ENCODE measurements at places on chromosomes 3 and 15.

GRCh38 chr15:95325763-95326404 is 1004.6 kb upstream of the NR2F2 start:
- no peak for DNase-seq

DNA sequence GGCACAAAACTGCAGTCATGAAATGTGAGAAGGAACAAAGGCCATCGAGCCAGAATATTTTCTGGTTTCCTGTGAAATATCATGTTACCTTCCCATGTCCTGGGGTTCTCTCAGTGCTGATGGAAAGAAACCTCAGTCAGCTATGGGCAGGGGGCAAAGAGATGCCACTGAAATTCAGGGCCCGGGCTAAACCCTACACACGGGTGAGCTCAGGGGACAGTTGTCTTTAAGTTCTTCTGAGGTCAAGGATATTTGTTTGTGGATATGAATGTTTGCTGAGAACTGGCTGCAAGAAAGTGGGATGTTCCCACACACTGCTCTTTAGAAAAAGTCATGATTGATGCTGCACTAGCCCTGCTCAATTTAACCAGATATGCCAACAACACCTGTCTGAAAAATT is 187.2 kb downstream of the MEX3B start:
- no peak for DNase-seq

- DNase-seq: no peak
Observed at GRCh38 chr3:193342551-193342950, 36.0 kb downstream of the ATP13A5 start.

- DNase-seq: no peak
Observed at GRCh38 chr3:168123201-168124176, 27.8 kb upstream of the GOLIM4 start.

DNA sequence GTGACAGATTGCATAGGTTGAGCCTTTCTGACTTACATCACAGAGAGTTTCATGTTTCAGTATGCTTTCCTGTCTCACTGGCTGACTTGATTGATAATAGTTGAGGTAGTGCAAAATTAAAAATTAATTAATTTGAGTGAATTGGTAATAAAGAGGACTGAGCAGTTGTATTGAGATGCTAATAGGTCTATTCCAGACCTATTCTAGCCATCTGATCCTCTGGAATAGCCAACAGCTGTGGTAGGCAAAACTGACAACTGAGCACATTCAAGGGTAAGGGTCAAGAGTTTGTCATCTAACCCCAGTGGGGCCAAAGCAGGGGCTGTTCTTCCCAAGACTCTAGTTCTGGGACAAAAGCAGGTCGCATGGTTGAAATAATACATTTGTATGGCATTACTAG is 132.4 kb downstream of the EPHA3 start:
- no peak for DNase-seq

GRCh38 chr15:75694241-75695182 is 18.1 kb downstream of the CSPG4 start:
- DNase-seq: no peak

GRCh38 chr15:38894243-38894948 is 329.8 kb upstream of the RASGRP1 start:
- no peak for DNase-seq

DNA sequence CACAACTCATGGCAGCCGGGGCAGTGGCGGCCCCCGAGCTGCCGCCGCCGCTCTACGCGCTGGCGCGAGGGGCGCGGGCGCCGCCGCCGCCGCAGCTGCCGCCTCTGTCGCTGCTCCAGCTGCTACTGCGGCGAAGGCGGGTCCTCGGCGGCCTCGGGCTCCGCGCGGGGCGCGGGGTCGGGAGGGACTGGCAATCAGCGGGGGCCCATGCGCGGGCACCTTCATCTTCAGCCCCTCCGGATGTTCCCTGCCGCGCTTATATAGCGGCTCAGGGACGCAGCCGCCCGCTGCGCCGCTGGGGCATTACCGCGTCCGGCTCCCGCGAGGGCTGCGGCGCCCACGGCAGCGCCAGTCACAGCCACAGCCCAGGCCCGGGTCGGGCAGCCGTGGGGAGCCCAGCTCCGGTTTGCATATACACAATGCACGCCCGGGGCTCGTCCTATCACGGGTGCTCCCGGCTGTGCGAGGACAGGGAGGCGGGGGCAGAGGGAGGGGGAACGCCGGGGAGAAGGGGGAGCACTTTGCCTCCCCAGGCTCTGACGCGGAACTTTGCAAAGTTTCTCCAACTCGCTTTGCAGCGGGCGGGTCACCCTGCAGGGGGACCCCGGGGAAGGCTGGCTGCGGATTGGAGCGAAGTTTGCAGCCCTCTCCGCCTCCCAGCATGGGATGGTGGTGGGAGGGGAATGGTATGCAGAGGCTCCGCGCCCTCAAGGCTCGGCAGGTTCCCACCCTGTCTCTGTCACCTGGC is at the start of gene VGLL3:
Gene VGLL3, minus strand, starts transcription at position 416 of the 748 bp plus-strand sequence. Its CDS starts 406 bp downstream, at position 10.
- no peak for DNase-seq

DNA sequence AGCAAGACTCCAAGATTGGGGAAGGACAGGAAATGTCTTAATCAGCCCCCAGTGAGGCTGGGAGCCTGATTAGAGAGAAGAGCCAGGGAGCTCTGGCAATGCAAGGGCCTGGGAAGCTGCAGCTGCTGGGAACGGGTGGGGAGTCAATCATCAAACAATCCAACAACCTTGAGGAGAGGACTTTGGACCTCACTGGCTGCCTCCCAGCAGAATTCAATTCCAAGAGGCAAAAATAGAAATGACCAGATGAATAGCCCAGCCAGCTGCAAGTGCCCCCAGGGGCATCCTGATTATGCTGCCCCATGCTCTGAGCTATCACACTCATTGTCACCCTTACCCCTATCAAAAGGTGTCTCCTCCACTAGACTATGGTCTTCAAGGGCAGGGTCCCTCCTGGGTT is 6.1 kb upstream of the HOMER2 start:
- no peak for DNase-seq

GRCh38 chr3:138781012-138781470 is 53.7 kb downstream of the PIK3CB start:
- no peak for DNase-seq

DNA sequence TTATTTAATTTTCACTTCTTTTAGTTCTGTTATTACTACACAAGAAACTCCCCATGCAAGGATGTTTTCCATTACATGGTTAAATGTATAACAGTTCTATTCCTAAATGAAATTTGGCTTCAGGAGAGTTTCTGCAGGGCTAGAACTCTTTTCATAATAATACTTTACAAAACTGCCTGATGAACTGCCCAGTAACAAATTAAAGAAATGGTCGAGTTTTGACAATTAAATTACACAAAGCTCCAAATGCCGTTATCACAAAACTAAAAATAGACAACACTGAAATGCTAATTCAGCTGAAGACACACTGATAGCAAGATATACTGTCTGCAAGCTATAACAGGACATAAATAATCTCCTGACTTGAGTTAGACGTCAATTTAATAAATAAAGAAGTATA is 435.2 kb upstream of the CCDC54 start:
- DNase-seq: no peak

DNA sequence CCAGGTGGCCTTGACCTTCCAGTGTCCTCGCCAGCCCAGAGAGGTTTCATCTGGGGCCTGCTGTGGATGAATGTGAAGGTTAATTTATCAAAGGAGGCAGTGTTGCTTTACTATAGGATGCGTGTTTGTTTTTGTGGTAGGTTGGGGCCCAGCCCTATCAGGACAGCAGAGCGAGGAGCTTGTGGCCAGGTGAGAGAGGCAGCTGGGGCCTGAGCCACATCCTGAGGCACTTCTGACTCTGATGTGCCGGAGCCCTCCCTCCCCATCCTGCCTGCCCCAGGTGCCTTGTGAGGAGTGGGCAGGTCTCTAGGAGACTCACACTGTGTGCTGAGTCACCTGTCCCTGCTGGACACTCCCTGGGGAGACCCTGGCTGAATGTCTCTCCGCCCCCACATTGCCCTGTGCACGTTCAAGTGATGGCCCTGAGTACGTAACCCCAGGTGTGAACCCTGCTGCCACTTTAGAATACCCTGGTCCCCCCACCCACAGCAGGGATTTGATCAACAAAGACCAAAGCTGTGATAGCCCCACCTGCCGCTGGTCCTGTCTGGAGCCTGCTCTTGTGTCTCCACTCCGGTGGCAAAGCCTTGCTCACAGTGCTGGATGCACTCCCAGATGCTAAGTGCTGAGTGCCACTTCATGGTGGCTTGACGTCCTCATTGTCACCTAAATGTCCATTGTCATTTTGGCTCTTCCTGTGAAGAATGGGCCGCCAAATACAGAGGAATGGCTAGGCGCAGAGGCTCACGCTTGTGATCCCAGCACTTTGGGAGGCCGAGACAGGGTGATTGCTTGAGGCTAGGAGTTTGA is 16.0 kb downstream of the FBLN2 start:
- DNase-seq: no peak

- no peak for DNase-seq
Observed at GRCh38 chr15:69515926-69516325, 63.3 kb downstream of the RPLP1 start.

DNA sequence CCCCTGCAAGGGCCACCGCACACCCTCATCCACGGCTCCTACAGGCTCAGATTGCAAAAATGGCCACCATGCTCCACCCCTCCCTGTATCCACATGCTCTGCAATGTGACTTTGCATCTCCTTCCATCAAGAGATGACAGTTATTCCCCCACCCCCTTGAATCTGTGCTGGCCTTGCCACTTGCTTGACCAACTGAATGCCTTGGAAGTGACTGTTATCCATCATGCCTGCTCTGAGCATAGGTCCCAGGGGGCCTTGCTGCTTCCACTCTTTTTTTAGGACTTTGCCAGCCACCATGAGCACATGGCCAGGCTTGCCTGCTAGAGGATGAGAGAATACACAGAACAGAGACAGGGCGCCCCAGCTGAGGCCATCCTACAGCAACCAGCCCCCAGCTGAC is 13.6 kb downstream of the HAPLN3 start:
- no peak for DNase-seq

DNA sequence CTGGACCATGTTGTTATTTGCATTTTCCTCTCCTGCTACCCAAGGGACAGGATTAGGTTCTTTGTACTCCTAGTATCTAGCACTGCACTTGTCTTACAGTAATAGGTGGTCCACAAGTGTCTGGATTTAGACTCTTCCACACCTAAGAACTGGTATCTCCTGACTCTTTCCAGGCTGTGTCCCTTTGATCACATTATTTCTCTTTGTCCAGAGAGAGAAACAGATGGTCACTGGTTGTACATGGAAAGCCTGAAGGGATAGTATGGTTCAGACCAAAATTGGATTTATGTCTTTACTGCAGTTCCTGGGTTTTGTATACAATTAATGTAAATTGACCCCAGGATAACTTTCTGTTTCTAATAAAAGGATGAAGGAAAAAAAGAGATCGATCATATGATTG is 64.0 kb downstream of the PDE8A start:
- no peak for DNase-seq

DNA sequence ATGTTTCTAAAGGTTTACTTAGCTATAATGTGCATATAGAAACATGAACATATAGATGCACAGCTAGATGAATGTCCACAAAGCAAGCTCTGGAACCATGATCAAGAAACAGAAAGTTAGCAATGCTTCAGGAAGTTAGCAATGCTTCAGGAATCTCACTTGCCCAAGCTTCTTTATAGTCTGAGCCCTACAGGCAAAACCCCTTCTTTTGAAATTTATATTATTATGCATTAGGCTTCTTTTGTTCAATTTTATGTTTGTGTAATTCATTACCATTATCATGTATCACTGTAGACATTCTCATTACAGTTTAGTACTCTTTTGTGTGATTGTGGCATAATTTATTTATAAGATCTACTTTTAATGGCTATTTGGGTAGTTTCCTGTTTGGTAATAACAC is 286.4 kb upstream of the BCHE start:
- no peak for DNase-seq

GRCh38 chr15:82928711-82929110 is 23.8 kb downstream of the HOMER2 start:
- DNase-seq: no peak

Measured in cortex of kidney (tissue), 1 donor.